Omental fat pad (tissue), 4 donors: ENCODE measurements at places on chromosomes 5 and 9.

- DNase-seq, result no peak
Measured at GRCh38 chr9:107218829-107219485, 64.1 kb upstream of the RAD23B start.

DNA sequence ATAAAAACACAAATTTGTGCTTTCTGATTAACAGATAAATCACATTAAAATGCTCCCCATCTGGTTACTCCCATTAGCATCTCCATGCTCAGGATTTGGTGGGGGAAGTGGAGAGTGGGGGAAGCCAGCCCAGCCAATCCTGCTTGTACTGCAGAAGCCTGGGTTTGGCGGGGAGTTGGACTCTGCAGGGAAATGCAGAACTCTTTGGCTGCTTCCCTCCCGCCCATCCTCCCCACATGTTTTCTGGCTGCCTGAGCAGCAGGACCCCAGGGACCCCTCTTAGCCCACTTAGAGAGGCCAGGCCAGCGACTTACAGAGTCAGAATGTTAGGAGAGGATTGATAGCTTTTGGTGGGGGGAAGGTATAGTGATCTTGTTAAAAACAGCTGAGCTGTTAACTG is 59.5 kb upstream of the FOXI1 start:
- DNase-seq, result no peak

- DNase-seq, result no peak
Measured at GRCh38 chr9:77819657-77820056, 171.5 kb upstream of the GNA14 start.

GRCh38 chr5:142506046-142506445 is 179.8 kb downstream of the FGF1 start:
- DNase-seq, result no peak

DNA sequence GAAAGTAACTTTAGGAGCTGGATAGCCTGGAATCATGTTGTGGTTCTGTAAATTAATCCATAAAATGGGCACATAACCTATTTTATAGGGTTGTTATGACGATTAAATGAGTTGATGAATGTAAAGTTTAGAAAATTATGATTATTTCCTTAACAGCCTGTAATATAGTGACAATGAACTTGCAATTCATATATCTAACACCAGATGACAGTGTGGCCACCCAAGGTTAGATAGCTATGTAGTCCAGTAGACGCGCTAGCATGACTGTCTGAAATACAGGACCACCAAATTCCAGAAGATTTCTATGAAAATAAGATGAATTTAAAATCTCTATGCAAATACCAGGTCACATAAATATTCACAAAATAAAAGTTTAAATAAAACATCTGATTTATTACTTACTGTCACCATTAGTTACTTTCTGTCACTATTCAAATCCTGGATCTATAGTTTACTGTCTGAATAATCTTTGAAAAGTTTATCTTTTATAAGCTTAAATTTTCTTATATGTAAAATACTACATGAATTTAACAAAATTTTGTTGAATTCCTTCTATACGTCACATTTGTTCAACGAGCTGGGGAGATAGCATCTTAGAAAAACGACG is 26.1 kb upstream of the MACIR start:
- DNase-seq, result no peak
